Dorsolateral prefrontal cortex (tissue), 122 donors: ENCODE measurements at places on chromosomes 16 and 17. TPM values are rescaled to one million over a fixed set of nuclear protein-coding genes. Genes with fewer than 3 reads are reported as not detected.
A peak's percentile ranks its signal among the peaks of the same experiment; 100 is the strongest.

THAP11 gene
- total RNA-seq = 19.6 TPM

DNA sequence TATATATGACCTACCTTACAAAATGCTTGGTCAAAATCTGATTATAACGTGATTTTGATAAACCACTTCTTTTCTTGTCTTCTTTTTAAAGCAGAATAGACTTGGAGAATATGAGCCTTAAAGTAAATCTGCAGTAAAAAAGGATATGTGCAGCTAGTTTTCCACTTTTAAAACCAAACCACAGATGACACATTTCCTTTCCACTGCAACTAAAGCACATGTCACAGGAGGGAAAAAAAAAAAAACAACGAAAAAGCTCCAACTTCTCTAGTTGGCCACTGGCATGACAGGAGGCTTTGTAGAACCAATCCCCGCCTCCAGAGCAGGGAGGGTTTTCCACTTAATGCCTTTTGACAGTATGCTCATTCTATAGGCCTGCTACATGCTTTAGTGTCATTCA lies at the start of gene EVI2A:
Gene EVI2A (minus strand): TSS at position 142 of the 400 bp plus-strand sequence. CDS start 2,609 bp downstream, outside the sequence.
- no peak for DNase-seq

- no peak for DNase-seq
These were observed 20.6 kb upstream of the ADGRG1 start for GRCh38 chr16:57607676-57608461.

TEX14 gene
- total RNA-seq = 0.77 TPM

OR2C1 gene
- total RNA-seq = 1.3 TPM

GRCh38 chr17:8740486-8740885 lies 4.2 kb downstream of the CCDC42 start:
- DNase-seq = no peak

GP1BA gene
- total RNA-seq = not detected

- no peak for DNase-seq
These were observed 437.0 kb upstream of the ASIC2 start for GRCh38 chr17:33730131-33730530.

ACACA gene
- 135 TPM for total RNA-seq

KRT39 gene
- not detected for total RNA-seq

GRCh38 chr16:27969574-27969973 lies 93.9 kb downstream of the GSG1L start:
- DNase-seq = no peak

CCL4 gene
- 3.4 TPM for total RNA-seq

DNA sequence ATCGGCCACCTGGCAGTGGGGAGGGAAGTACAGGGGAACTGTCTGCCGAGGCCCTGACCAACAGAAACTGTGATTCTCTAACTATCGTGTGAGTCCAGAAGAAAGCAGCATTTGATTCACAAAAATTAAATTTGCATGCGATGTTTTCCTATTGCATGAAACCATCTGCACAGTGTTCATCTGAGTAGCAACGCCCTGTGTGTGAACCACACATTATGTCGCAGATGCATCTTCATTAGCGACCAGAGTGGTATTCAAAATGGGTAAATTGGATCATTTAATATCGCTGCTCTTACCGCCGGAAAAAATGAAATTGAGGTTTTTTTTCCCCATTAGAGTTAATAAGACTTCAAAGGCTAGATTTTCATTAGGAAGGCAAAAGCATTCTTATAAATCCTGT lies 260.6 kb downstream of the ABCC12 start:
- DNase-seq = no peak

DNA sequence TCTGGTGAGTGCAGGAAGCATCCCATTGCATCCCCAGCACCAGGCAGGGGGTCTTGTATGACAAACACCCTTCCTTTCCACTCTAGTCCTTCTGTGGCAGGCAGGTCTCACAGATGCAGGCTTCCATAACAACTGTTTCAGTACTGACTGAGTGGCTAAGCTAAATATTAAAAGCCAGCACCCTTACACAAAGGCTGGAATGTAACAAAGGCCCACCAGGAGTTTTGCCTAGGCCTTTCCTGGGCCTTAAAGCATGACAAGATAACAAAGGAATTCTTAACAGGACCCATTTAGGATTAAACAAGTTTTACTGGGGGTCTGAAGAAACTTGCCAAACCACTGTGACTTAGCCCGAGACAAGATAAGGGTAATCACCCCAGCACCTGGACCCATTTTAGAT lies 228.9 kb upstream of the RPL38 start:
- DNase-seq = no peak

GRCh38 chr17:43308999-43309398 lies 75.2 kb upstream of the RNU2-1 start:
- peak; percentile 58 for DNase-seq

MYH1 gene
- 0.11 TPM for total RNA-seq

DNA sequence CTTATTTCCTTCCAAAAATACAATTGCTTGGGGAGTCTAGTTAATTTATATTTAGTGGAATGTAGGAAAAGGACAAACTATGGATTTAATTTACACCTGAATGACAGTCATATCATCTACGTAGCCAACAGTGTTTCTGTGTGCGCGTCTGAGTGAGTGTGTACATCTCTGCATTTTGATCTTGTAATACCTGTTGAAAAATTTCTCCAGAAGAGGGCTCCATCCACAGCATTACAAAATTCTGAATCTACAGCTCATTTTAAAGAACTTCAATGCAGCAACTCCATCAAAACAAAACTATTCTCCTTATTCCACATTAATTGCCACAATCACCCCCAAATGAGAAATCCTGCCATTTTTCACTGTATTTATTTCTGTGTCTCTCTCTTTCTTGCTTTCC lies 3.9 kb downstream of the CDH13 start:
- DNase-seq = no peak

DNA sequence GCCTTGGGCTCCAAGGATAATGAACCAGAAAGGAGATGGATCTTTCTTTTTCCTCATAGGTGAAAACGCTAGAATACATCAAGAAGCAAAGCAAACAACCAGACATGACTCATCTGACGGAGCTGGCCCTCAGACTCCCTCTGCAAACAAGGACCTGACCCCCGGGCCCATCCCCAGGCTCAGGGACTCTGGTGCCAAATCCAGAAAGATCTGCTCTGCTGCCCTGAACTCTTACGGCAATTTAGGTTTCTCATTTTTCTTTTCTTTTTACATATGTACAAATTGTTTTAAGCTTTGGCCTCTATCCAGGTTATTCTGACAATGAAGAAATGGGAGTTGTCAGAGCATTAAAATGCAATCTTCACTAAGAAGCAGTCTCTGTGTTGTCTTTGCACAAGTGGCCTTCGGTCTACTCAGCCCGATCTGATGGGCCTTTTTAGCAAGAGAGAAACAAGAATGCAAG lies 17.7 kb downstream of the KNOP1 start:
- no peak for DNase-seq

IRX6 gene
- not detected for total RNA-seq

P2RX5 gene
- 14.2 TPM for total RNA-seq

- DNase-seq = no peak
These were observed 27.7 kb upstream of the CBX4 start for GRCh38 chr17:79866791-79867518.

DHODH gene
- total RNA-seq = 5.9 TPM

ADAM11 gene
- 47.5 TPM for total RNA-seq

DNA sequence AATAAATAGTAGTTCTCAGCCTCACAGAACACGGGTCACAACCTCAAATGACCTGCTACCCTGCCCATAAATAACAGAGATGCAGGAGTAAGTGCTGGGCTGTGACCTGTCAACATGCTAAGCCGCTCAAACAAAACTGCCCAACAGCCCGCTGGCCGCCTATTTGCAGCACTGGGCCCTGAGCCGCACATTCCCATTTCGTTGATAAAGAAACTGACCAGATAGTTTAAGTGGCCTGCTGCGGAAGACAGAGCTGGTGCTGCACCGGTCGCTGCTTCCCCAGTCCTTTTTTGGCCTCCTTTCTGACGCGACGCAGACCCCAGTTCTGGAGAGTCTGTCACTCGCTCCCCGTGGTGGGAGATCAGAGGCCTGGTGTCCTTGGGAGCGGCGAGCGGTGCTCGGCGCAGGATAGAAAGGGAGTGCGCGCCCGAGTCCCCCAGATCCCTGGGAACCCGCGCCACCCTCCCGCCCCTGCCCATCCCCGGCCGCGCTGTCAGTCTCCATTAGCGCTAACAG lies 349 bp upstream of the SLC6A2 start:
- no peak for DNase-seq

DNA sequence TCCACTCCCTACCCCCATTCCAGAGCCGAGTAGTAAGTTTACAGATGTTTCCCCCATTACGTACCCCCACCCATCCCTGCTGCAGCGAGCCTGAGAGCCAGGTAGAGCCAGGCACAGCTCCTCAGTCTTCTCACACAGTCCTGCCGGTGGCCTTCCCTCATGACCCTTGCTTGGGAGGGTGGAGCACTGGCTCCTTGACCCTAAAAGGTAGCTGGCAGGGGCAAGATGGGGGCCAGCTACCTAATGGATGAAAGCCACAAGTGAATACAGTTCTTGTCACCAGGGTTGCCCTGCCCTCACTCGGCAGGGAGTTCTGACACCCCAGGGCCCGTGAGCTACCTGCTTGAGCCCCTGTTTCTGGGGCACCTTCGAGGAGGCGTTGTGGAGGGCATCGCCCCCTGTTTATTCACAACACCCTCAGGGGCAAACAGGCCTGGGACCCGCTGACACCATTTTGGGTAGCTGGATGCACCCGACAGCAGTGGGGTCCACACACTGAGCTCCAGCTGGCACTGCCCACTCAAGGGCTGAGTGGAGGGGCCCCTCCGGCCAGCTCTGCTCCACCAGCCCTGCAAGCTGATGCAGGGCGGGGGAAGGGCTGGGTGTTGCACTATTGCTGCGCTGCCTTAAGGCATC lies 22.2 kb downstream of the ADAM11 start:
- no peak for DNase-seq

GRCh38 chr17:81566461-81567126 lies 14.4 kb upstream of the FAAP100 start:
- peak; percentile 41 for DNase-seq

ZG16 gene
- total RNA-seq = not detected
